ENCODE measurements at places on chromosomes 13 and 19.

GRCh38 chr13:41960211-41960636, 685 bp downstream of the VWA8 start:
- DNase-seq, result no peak

- no peak for DNase-seq
These were observed 132.1 kb upstream of the KLF12 start for GRCh38 chr13:74266309-74266708.

DNA sequence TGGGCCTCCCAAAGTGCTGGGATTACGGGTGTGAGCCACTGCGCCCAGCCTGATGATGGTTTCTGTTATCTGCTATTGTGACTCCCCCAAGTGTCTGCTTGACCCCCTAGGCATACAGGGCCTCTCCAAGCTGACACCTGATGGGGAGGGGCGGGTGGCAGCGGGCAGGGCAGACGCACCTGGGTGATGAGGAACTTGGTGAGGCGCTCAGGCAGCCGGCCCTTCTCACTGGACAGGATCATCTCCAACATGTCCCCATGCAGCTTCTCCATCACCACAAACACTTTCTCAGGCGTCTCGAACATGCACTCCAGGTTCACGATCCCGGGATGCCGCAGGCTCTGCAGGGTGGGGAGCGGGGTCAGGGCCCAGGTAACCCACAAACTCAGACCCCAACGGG, 27.6 kb downstream of the PRKD2 start:
- DNase-seq, result no peak

GRCh38 chr19:18233224-18233825, 7.1 kb upstream of the PDE4C start:
- DNase-seq, result no peak

DNA sequence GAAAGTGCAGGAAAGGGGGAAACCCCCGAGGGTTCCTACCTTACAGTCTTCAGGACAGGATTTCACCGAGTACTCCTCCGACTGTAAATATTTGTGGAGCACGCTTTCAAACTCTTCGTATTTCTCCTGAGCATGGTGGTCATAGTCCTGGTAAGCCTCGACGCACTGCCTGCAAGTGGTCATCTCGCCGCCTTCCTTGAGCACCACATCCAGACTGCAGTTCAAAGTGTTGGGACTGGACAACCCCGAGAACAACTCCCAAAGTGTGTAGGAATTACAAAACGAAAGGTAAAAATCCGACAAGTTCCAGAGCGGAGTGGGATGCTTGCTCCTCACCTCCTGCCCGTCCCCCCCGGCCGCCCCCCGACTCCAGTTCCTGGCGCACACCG, 349.7 kb downstream of the LIG4 start:
- no peak for DNase-seq
